Right lung (tissue), 10 donors: ENCODE measurements at places on chromosomes 1 and 21.

GRCh38 chr1:151802372-151802771, 2.8 kb downstream of the LINGO4 start:
- DNase-seq = no peak

DNA sequence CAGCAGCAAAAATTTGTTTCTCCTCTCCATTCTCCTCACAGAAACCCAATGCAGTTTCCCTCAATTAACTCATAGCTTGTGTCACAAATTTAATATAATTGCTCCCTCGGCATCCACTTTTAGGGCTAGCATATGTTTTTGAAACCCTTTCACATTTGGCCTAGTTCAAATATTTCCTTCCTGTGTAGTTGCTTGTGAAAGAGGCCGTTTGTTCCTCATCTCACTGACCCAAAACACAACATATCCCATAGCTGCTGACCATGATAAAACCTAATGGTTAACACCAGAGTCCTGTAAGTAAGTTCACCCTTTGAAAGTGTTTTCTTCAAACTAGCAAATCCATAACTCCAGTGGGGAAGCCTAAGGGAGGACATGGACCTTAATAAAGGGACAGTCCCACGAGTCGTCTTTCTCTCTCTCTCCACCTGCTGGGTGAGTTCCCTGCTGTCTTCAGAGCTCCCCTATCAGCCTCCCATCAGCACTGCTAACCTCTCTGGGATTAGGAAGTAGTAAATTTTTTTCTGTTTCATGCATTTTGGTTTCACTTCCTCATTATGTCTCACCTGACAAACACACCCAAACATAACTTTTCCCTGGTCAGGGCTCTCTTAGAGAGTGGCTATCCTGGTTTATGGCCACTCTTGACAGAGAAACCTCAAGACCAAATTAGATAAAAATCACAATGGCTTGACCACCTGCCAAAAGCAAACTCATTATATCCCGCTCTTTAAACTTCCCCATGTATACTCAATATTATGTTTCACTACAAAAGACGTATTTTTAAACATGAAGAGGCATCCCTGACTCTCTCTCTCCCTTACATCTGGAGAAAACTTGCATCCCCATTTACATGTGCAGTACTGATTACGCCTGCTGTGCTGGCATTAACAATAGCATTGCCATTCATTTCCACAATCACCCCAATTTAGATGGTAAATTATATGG, 177.7 kb upstream of the HP1BP3 start:
- DNase-seq = no peak

DNA sequence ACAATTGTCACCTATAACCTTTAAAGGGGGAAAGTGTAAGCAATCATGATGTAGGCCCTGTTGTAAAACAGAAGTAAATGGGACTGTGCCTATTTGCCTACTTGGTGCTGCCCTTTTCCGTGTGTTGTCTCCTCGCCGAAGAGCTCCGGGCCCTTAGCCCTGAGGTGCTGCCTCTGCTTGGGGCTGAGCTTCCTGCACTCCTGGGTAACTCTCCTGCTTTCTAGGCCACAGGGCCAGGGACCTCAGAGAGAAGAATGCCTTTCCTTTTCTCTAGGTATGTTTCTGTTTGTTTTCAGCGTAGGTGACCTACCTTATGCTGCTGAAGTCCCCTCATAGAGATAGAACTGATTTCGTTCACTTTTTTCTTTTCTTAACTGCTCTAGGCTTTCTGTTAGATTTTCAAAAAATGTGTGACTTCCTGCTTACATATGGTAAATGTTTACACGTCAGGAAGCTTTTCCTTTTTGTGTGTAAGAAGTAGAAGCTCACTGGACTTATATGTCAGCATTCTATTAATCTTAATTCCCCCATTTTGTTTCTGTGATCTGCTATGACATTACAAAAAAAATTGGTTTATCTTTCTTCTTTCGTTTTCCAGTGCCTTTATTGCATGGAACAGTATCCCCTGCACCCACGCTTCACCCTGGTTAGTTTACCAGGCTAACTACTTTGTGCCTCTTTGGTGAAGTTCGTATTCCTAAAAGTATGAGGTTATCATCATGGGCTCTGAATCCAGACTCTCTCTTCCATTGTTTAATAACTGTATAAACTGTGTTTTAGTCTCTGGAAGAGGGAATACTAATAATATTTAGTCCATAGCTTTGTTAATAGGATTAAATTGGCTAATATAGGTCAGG, 61.7 kb downstream of the ITSN1 start:
- peak; percentile 11 for DNase-seq

GRCh38 chr1:26450908-26451307, 18.8 kb downstream of the DHDDS start:
- no peak for DNase-seq

DNA sequence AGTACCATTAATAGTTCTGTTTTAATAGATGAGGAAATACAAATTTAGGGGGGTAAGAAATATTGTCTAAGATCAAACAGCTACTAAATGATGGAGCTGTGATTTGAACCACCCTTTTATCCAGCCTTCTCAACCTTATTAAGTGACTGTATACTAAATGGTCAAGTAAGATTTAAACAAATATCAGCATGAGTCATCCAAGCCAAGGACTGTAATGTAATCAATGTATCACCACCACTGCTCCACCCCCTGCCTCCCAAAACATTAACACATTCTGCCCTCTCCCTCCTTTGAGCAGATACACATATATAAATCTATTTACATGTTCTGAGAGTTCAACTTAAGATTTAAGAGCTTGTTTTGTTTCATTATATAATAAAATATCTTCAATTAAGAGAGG, 58.9 kb downstream of the LRRC40 start:
- DNase-seq = no peak

DNA sequence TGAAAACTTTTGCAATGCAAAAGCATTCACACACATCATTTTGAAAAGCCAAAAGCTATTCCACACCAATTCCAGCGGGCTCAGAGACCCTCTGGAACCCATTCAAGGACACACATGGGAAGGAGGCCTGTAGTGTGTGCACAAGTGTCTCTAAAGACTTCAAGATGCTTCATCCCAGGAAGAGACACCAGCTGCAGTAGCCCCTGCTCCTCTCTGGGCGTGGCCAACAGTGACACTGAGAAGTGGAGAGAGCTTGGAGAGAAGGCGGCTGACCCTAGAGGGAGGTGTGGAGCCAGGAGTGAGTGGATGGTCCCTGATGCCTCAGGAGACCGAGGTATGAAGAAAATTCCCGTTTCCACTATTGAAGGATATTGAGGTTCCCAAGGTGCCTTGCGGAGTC, 14.9 kb upstream of the TNNI1 start:
- DNase-seq = peak; percentile 29

- DNase-seq = peak; percentile 60
Measured at GRCh38 chr1:43454270-43455011, 710 bp upstream of the HYI start.

GRCh38 chr1:57868908-57869307, 445.0 kb upstream of the DAB1 start:
- DNase-seq = no peak

- no peak for DNase-seq
Measured at GRCh38 chr1:54459140-54459539, 52.9 kb upstream of the SSBP3 start.

GRCh38 chr1:212638492-212639151, 30.1 kb downstream of the ATF3 start:
- no peak for DNase-seq

DNA sequence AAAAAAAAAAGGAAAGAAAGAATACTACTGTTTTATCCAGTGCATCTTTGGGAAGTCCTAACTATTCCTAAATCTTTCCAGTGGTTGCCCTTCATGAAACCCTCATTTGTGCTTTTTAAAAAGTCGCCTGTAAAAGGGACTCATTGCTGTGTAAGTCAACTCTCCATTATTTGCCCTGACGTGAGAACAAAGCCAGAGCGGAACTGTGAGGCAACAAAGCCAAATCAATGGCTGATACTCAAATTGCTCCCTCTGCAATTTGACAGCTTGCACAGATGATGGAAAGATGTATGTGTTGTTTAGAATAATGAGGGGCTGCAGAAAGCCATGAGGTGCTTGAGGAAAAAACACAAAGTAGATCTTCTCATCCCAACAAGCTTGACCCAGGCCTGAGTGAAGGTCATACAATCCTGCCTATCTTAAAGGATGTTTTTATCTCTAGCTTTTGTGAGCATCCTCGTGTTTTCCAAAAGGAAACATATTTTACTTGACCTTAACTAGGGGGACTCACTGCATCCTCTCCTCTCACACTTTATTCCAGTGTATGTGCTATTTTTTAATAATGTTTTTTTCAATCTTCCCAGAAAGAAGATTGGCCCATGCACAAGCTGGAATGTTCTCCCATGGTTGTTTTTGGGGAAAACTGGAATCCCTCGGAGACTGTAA, 33.4 kb downstream of the SMYD2 start:
- DNase-seq = no peak

DNA sequence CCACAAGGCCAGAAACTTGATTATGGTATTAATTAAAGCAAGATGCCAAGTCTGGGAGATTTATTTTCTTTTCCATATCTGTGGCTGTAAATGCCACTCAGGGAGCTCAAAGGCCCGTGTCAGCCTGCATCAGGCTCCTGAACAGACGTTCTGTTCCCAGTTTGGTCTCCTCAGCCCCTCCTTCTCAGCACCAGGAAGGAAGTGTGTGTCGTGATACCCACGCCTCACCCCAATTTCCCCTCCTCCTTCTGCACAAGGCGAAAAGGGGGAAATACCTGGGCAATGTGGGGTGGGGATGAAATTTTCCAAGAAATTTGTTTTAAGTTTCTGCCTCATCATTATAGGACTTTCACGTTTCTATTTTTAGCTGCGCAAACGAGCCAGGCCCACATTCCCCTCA, 112.0 kb downstream of the SYF2 start:
- DNase-seq = no peak

DNA sequence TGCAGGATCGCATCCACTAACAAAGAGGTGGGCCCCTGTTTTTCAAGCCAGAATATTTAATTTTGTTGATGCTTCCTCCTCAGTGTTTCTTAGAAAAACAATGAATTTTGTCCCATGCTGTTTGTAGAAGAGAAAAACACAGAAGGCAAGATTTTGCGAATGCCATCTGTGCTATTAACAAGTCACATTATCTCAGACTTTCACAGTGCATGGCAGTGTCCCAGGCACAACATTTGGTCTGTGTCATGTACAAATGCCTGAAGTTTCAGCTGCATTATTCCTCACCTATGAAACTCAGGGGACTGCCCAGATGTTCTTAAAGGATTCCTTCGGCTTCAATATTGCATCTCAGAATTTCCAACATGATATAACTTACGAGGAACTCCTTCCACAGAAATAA, 99.6 kb upstream of the ZC3H11B start:
- no peak for DNase-seq

DNA sequence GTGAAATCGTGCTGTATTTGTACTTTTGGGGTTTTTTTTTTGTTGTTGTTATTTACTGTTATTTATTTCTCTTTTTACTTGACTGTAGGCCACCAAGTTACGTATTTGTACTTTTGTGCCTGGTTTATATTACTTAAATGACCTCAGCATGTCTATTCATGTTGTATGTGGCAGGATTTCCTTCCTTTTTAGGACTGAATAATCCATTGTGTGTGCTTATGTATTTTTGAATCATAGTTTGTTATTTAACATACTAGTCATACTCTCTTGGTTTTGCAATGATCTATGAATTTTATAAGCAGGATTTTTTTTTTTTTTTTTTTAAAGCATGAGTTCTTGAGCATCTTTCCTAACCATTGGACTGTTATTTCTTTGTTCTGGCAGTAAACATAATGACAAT, 51.2 kb downstream of the RNF2 start:
- no peak for DNase-seq

- no peak for DNase-seq
Measured at GRCh38 chr1:218492874-218493273, 147.7 kb downstream of the TGFB2 start.

- no peak for DNase-seq
Measured at GRCh38 chr1:84148758-84149157, 4.7 kb downstream of the PRKACB start.

DNA sequence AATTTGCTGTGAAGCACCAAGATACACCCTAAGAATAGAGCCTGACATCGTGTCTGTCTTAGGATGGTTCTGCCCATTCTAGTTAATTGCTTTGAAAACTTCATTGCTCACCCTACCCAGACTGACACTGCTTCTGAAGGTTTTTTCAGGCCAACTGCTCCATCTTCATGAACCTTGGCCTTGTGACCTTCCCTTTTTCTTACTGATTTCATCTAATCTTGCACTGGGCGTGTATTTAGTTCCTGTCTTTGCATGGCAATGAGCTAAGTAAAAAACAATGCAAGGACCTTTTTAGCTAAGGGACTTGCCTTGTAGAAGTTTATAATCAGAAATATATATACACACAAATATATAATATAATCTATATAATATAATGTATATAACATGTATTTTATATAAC, 108.0 kb downstream of the PBX1 start:
- no peak for DNase-seq

GRCh38 chr21:26194811-26195251, 24.3 kb upstream of the APP start:
- DNase-seq = no peak

GRCh38 chr1:219330001-219330400, 156.3 kb downstream of the LYPLAL1 start:
- no peak for DNase-seq

DNA sequence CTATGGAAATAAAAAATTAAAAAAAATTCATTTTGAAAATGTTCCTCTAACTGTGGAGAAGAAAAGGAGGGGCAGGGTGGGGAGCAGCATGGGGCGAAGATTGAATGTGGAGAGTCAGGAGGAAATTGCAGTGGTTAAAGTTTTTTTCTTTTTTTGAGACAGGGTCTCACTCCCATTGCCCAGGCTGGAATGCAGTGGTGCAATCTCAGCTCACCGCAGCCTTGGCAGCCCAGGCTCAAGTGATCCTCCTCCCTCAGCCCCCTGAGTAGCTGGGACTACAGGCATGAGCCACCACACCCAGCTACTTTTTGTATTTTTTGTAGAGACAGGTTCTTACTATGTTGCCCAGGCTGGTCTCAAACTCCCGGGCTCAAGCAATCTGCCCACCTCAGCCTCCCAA, 67.6 kb downstream of the ADSS2 start:
- no peak for DNase-seq

- DNase-seq = peak; percentile 79
Measured at GRCh38 chr1:118185084-118185832, at the start of gene SPAG17. SPAG17 (minus strand) TSS chr1:118185228; CDS start chr1:118185157, 71 bp downstream.

DNA sequence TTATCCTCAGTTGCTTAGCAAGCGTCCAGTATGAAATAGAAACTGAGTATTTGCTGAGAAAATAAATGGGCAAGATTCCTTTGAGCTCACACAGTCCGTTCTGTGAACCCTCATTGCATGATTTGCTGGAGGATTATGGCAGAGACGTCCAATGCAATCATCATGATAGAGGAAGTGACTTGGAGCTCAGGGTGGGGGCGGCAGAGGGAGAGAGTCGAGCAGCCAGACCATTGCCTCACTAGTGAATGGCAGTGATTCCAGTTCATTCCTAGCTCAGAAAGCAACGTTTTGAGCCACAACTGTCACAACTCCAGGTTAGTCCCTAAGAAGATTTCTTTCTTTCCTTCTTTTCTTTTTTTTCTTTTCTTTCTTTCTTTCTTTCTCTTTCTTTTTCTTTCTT, 27.5 kb upstream of the COL9A2 start:
- DNase-seq = no peak

DNA sequence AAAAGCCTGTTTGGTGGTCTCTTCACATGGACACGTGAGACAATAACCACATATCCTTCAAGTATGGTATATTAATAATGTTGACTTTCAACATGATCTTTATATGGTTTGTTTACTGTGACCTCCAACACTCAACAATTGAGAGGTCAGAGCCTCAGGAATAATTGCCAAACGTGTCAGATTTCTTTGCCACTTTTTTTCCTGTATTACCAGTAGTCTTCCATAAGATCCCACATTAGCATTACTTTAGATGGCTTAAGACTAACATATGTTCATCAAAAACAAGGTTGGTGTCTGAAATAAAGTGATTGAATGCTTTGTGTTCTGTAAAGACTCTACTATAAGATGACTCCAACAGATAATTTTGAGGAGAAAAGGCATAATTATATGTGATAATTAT, 118.7 kb upstream of the F3 start:
- no peak for DNase-seq
